ENCODE measurements at places on chromosomes 1 and 21. TPM values are rescaled to one million over a fixed set of nuclear protein-coding genes. Genes with fewer than 3 reads are reported as not detected.

ACTA1 gene
- polyA plus RNA-seq, result 0.89 TPM

ST6GALNAC3 gene
- 63.8 TPM for polyA plus RNA-seq

HLX gene
- polyA plus RNA-seq, result 8.6 TPM

CAMSAP2 gene
- polyA plus RNA-seq, result 35.8 TPM

KCNA3 gene
- 0.13 TPM for polyA plus RNA-seq

DNA sequence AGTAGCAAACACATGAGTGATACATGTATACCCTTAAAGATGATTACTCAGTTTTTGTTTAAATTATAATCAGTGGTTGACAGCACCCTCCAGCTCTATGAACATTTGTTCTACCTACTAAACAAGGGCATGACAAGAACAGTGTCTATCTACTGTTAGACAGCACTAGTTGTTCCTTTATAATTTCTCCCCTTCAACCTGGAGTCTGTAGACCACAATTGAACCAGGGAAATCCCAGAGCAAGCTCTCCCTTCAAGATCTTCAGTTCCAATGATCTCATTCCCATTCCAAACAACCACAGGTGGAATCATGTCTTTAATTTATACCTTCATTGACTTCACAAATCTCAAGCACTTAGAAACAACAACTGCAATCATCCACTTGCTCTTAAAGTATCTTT lies 216.1 kb downstream of the HHIPL2 start:
- no peak for DNase-seq

DNA sequence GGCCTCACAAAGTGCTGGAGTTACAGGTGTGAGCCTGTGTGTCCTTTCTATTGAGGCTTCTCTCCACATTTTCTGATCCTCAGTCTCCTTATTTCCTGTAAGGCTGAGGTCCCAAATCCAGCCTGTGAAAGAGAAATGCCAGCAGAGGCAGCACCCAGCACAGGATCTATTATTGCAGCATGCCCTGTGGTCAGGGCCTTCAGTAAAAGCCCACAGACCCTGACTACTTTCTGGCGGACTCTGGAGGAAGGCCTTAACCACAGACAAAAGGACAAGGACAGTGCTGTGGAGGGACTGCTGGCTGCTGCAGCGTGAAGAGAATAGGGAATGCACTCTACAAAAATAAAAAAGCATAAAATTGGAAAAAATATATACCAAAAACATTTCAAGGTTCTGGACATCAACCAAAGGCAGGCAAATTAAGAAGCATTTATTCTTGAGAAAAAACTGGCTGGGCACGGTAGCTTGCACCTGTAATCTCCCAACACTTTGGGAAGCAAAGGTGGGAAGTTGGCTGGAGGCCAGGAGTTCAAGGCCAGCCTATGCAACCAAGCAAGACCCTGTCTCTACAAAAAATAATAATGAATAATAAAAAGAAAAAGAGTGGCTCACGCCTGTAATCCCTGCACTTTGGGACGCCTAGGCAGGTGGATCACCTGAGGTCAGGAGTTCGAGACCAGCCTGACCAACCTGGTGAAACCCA lies 9.4 kb upstream of the PGD start:
- no peak for DNase-seq

- DNase-seq, result no peak
These were observed 187.9 kb downstream of the DISC1 start for GRCh38 chr1:231814521-231814920.

- DNase-seq, result peak; percentile 79
These were observed 2.8 kb upstream of the HAPLN2 start for GRCh38 chr1:156616463-156616862.

GRCh38 chr1:212987702-212988322 lies 27.9 kb downstream of the ANGEL2 start:
- no peak for DNase-seq

GRCh38 chr21:42010507-42011495 lies 641 bp upstream of the ZBTB21 start:
- no peak for DNase-seq

- no peak for DNase-seq
These were observed 5.7 kb downstream of the DOCK7 start for GRCh38 chr1:62682531-62682930.

Measured in renal cortex interstitium (tissue), 15 donors.